ENCODE measurements at places on chromosomes 3 and 15.
A peak's percentile ranks its signal among the peaks of the same experiment; 100 is the strongest.

DNA sequence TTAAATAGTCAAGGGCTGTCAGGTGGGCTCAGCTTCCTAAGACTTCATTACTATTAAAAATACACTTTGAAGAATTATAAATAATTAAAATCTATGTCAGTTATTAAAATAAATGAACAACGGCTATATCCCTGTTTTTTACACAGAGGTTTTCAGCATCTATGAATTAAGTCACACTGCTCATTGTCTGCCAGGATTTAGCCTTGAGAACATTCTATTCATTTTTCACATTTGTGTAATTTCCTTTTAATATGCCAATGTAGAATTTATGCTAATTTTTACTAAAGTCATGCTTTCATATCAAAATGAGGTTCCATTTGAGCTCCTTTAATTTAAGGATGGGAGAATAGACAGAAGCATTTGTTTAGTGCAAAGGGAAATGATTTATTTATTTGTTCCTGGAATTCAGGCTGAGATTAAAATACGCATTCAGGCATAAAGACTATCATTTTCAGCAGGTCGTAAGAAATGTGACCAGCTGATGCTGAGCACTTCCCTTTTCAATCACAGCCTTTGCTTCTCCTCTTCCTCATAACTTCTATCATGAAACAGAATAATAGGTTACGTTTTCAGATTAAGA, 345.1 kb downstream of the MFSD1 start:
- H3K4me1 ChIP-seq: no peaks in the 10 kb centered on the region
- no peak overlapping the region for H3K27ac ChIP-seq
- H3K36me3 ChIP-seq: no peaks in the 10 kb centered on the region
- no peak for DNase-seq
- no peaks in the 10 kb centered on the region for H3K27me3 ChIP-seq

DNA sequence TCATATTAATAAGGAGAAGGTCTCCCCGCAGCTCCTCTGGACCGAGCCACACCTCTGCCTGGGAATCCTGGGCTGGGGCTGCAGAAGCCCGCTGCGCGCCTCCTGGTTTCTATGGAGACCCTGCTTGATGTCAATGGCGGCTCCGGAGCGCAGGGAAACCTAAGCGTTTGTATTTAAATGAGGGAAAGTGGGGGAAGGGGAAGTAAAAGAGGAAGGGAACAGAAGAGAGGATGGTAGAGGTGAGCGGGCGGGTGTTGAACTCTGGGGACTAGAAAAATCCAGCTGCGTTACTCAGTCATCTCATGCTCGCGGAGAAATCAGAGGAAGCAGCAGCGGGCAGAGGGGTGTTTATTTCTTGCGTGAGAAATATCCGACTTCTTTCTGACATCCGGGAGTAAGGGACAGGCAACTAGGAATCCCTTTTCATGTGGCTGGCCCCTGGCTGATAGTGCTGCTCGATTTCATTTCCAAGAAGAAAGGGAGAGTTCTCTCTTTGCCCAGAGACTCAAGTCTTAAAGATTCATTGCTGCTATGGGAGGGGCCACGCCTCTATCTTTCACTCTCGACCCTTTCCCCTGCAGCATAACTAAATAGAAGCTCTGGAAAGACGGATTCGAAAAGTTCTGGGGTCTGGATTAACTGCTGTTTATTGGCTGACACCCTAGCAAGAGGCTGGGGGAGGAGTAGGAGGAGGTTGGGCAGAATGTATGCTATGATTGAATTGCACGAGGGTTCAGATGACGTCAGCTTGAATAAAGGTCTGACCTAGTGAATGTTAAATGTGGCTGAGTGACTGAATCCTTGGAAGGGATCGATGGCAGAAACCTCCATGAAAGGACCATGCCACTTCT, 110.5 kb upstream of the GAP43 start:
- H3K27me3 ChIP-seq: peaks cover 21% of the 10 kb centered on the region
- H3K36me3 ChIP-seq: no peaks in the 10 kb centered on the region
- no peak overlapping the region for H3K27ac ChIP-seq

DNA sequence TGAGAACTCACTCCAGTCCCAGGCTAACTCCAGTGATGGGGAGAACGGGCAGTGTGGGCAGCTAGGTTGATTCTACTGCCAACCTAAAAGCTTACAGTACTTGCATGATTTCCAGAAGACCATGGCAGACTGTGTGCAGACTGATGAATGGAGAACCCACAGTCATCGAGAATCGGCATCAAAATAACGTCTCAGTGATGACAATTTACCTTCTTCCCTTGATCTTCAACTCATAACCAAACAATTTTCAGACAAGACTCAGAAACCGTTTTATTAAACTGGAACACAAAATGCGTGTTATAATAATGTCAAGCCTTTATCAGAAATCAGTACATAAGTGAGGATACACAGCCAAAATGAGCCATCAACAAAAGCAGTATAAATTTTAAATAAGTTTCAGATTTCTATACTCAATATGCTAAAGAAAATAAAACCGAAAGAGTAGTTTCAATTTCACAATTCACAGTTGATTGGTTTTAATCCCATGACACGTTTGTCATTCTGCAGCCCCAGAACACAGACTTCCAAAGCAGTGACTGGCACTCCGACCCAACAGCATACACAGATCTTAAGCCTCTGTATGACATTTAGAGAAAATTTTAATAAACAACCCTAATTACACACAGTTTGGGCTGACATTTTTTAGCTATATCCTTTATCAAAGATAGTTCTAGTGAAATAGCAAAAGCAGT, 54.5 kb downstream of the ZMAT3 start:
- H3K27ac ChIP-seq: peak overlapping the region; percentile 34
- peaks cover 62% of the 10 kb centered on the region for H3K4me1 ChIP-seq
- no peaks in the 10 kb centered on the region for H3K27me3 ChIP-seq
- no peak for DNase-seq
- H3K36me3 ChIP-seq: peaks cover 12% of the 10 kb centered on the region

GRCh38 chr15:44713006-44713966, 2.0 kb downstream of the B2M start:
- H3K4me1 ChIP-seq: peaks cover 58% of the 10 kb centered on the region
- peaks cover 82% of the 10 kb centered on the region for H3K36me3 ChIP-seq
- H3K27ac ChIP-seq: peak overlapping the region; percentile 100
- DNase-seq: no peak

DNA sequence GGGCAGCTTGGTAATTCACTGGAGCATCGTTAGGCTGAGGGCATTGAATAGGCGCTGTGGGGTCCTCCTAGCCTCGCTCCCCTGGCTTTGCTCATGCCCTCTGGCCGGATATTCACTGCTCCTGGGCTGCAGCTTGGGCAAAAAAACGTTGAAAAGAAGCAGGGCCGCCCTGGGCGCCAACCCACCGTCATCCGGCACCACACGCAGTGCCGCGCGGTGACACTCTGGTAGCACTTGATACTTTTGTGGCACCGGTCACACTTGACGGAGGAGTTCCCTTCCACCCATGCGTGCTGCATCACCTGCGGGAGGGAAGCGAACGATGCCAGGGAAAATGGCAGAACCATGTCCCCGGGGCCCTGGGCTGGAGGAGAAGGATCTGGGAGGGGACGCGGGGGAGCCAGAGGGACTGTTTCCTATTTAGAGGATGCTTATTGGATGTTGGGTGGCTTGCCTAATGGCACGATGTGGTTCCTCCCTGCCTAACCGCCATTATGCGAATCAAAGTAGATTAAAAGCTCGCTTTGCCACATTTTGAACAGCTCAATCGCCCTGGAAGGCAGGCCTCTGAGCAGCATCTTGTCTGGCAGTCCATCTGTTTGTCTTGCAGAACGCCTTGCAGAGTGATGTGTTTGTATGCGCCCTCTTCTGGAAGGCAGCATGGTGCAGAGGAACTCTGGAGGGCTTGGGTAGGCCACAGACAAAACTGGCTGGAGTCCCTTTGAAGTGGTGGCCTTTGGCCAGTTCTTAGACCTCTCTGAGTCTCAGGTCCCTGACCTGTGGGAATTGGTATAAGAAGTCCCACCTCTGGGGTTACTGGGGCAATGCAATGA, 93.2 kb downstream of the DGKG start:
- no peak for DNase-seq
- H3K27me3 ChIP-seq: no peaks in the 10 kb centered on the region
- no peak overlapping the region for H3K27ac ChIP-seq
- H3K36me3 ChIP-seq: no peaks in the 10 kb centered on the region
- H3K4me3 ChIP-seq: no peak overlapping the region

- peak overlapping the region; percentile 93 for H3K4me3 ChIP-seq
- H3K27me3 ChIP-seq: peaks cover 3% of the 10 kb centered on the region
- peaks cover 72% of the 10 kb centered on the region for H3K4me1 ChIP-seq
- peaks cover 24% of the 10 kb centered on the region for H3K36me3 ChIP-seq
Observed at GRCh38 chr15:63191895-63192618, 2.7 kb downstream of the RAB8B start.

DNA sequence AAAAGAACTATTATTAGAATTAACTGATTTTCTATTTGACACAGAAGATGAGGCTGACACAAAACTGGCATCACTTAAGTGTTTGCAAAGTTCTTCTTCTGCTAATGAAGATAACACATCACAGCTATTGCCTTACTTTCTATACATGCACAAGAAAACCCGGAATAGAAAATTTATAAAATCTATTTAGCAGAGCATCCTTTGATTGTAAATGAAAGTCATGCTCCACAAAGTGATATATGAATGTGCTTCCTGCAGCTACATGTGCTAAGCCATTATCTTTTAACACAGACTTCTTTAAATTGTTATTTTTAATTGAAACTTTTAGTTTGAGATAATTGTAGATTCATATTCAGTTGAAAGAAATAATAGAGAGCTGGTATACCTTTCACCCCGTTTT, 27.0 kb downstream of the DENND4A start:
- H3K4me3 ChIP-seq: no peak overlapping the region
- H3K27ac ChIP-seq: no peak overlapping the region
- DNase-seq: no peak
- H3K4me1 ChIP-seq: peaks cover 45% of the 10 kb centered on the region
- H3K36me3 ChIP-seq: peaks cover 28% of the 10 kb centered on the region

DNA sequence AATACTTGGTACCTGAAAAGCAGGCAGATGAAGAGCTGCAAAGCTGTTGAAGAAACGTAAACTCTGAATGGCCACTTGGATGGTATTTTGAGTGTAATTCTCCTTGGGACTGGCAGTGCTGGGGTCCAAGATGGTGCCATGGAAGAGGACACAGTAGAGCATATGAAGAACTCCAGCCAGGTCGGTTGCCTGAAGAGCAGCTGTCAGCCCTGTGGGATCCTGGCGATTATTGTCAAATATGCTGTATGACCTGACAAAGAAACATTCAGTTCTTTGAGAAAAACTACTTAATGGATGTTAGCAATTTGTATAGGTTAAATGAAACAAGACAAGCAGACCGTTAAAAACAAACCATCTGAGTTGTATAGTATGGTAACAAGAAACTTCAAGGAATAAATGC, 44.8 kb downstream of the ISL2 start:
- H3K36me3 ChIP-seq: no peaks in the 10 kb centered on the region
- no peak overlapping the region for H3K4me3 ChIP-seq
- H3K4me1 ChIP-seq: no peaks in the 10 kb centered on the region

- H3K4me1 ChIP-seq: peaks cover 14% of the 10 kb centered on the region
- DNase-seq: peak; percentile 69
- H3K4me3 ChIP-seq: no peak overlapping the region
Observed at GRCh38 chr3:100254168-100254777, 6.5 kb upstream of the TBC1D23 start.

GRCh38 chr15:50556642-50557371, 10.3 kb upstream of the USP50 start:
- H3K27me3 ChIP-seq: no peaks in the 10 kb centered on the region
- peaks cover 18% of the 10 kb centered on the region for H3K36me3 ChIP-seq

GRCh38 chr3:126897943-126898342, 85.0 kb upstream of the PLXNA1 start:
- no peaks in the 10 kb centered on the region for H3K27me3 ChIP-seq
- DNase-seq: no peak
- H3K36me3 ChIP-seq: no peaks in the 10 kb centered on the region
- peaks cover 6% of the 10 kb centered on the region for H3K4me1 ChIP-seq
- no peak overlapping the region for H3K4me3 ChIP-seq

Data from activated naive CD4-positive, alpha-beta T cell treated with anti-CD3 and anti-CD28 coated beads, Interleukin-2, amount 10 ng/mL, durations not matched to agents 7 days and 5 days (primary cell).